Iris pigment epithelial cell (primary cell): ENCODE measurements at places on chromosomes 7 and 10.

GRCh38 chr7:16205466-16205865 is 215.9 kb downstream of the CRPPA start:
- peak; percentile 6 for DNase-seq

DNA sequence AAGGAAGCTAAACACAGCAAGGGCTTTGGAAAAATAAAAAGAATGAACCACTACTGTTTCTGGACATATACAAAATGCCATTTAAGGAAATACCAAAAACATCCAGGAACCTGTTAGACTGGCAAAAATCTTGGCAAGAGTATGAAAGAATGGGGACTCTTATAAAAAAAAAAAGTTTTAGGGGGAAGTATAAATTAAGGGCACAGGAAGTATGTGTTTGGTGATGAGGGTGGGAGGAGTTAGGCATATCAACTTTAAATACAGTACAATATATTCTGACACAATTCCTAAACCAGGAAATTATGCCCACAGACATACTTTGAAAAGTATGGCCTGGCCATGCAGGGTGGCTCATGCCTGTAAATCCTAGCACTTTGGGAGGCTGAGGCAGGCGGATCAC is 74.2 kb downstream of the WAPL start:
- peak; percentile 4 for DNase-seq

GRCh38 chr7:73342645-73343044 is 14.7 kb downstream of the FKBP6 start:
- DNase-seq = peak; percentile 67

GRCh38 chr10:86365346-86366032 is 1.1 kb downstream of the GRID1 start:
- DNase-seq = no peak

DNA sequence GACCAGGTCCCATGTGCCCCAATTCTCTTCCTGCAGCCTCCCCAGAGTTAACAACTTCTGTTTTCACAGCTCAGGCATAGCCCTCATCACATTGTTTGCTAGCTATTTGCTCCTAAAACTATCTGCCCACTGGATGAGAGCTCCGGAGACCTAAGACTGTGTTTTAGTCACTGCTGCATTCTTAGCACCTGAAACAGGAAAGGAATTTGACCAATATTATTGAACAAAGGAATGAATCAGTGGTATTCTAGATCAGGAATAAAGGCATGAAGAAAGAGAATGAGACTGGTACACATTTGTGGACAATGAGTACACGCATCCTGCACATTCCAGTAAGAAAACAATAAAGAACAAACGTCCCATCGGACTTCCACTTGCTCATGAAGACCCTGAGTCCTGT is 54.8 kb downstream of the PPP1R17 start:
- DNase-seq = no peak

- DNase-seq = no peak
Measured at GRCh38 chr10:3976718-3977117, 191.7 kb upstream of the KLF6 start.

DNA sequence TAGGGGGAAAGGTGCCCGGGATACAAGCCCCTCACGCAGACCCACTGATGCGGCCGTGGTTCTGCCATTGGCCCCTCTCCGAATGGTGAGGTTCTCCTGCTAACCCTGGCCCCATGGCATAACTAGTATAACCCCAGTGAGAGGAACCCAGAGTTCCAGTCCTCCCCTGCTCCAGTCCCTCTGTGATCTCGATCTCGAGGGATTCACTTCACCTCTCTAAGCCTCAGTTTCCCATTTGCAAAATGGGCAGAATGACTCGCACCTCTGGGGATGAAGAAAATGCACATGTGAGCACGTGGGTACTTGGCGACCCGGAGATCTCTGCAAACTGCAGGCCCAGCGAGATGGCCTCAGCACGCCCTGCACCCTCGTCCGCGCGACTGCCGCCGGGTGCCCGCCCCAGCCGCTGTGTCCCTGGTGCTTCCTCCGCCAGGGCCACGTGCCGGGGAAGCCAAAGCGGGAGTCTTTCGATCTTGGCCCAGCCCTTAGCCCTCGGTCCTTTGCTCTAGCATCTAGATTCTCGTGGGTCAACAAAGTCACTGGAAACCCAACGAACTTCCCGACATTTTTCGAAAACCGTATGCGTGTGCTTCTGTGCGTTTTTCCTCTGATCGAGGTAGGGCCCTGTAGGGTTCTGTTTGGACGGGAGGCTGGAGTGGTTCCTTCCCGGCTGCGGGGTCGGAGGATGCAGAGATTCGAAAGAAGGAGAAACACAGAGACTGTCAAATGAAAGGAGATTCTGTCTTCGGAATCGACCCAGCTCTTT is 169.8 kb downstream of the UBE2H start:
- no peak for DNase-seq

GRCh38 chr10:2963889-2964631 is 103.3 kb upstream of the PFKP start:
- DNase-seq = no peak

DNA sequence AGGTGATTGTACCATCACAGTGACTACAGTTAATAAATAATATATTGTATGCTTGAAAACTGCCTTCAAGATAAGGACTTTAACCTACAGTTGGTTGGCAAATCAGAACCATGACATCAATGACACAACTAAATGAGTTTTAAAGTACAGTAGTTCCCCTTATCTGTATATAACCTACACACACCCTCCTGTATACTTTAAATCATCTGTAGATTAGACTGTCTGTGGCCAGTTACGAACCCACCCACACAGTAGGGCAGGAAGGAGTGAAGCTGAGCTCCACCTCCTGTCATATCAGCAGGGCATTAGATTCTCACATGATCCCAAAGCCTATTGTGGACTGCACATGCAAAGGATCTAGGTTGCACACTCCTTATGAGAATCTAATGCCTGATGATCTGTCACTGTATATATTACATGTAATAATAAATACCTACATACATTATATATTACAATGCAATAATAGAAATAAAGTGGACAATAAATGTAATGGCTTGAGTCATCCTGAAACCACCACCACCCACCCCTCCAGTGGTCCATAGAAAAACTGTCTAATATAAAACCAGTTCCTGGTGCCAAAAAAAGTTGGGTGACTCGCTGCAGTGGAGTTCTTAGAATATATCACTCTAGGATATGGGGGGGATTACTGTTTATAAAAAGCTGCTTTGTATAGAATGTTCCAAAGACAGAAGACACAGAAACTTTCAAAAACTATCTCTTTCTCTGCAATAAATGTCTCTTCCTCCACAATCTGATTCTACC is 5.6 kb downstream of the TPK1 start:
- DNase-seq = no peak

- no peak for DNase-seq
Measured at GRCh38 chr7:5795752-5796475, 14.5 kb upstream of the RNF216 start.

GRCh38 chr10:126177417-126178030 is 210.8 kb downstream of the ADAM12 start:
- no peak for DNase-seq

DNA sequence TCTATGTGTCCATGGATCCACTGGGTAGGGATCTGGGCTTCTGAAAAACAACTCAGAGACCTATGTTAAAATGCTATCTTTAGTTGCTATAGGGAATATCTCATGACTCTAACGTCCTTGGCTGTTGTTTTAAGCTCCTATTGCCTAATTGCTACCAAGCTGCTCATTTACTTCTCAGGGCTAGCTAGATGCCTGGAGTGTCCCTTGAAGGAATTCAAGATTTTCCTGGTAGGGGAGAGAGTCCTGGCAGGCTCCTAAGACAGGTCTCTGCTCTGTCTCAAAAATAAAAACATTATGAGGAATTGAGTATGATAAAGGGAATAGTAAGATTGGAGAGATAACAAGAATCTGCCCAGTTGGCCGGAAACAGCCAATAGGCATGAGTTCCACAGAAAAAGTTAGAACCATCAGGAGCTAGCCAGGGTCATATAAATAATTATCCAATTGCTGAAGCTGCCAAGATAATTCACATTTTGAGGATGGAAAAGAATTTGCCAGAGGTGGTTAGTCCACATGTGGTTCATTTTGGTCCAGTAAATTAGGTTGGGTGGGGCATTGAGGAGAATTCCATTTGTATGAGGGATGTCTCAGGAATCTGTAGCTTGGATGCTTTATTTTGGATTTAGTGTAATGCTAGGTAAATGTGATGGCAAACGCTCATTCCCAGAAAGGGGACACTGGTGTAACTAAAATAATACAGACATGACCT is 362.7 kb upstream of the VSTM2A start:
- no peak for DNase-seq

- DNase-seq = no peak
Measured at GRCh38 chr7:107527196-107527595, 36.5 kb downstream of the COG5 start.

DNA sequence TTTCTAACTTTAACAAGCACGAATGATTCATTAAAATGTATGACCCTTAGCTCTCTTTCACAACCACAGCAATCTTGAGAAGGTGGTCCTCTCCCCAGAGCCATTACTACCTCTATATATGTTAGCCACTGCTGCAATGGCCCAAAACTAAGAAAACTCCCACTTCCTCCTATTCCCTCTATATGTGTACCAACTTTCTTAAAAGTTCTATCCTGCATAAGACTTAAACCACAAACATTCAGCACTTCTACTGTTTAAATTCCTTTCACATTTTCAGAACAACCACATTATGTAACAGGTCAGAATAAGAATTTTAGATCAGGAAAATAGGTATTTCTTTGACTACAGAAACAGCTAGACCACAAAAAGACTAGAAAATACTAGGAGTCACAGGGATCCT is 36.2 kb downstream of the WASL start:
- DNase-seq = peak; percentile 83

- peak; percentile 68 for DNase-seq
Measured at GRCh38 chr7:141073173-141073640, 657 bp upstream of the TMEM178B start.

- no peak for DNase-seq
Measured at GRCh38 chr10:66651308-66652082, 274.3 kb upstream of the LRRTM3 start.

GRCh38 chr7:28988091-28988490 is 30.0 kb upstream of the TRIL start:
- peak; percentile 62 for DNase-seq

DNA sequence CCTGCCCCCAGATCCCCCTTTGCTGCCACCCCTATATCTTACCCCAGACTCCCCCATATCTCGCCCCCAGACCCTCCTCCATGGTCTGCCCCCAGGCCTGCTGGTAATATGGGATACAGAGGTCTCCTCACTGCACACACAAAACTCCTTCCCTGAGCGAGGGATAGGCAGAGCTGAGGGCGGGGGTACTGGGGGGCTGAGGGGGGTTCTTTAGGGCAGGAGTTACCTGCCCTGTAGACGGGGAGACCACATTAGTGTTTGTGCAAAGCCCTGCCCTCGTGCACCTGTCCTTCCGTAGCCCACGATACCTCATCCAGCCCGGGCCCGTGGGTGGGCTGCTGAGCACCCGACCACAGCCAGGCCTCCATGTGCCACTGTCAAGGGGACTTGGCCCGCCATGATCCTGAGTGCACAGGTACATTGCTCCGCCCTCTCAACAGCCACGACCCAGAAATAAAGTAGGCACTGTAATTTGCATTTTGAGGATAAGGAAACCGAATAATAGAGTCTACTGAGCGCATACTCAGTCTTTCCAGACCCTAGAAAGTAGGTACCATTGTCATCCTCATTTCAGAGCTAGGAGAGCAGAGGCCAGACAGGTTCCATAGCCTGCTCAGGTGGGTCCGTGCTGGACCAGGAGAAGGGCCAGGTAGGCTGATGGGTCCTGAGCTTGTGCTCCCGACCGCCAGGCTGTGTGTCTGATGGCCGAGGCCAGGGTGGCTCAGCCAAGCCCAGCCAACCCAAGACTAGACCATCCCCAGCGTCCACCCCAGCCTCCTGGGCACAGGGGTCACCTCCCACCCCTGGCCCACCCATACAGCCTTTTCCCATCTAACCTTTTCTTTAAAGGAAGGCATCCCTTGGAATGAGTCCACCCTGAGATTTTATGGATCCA is 115.2 kb downstream of the LHPP start:
- DNase-seq = no peak

DNA sequence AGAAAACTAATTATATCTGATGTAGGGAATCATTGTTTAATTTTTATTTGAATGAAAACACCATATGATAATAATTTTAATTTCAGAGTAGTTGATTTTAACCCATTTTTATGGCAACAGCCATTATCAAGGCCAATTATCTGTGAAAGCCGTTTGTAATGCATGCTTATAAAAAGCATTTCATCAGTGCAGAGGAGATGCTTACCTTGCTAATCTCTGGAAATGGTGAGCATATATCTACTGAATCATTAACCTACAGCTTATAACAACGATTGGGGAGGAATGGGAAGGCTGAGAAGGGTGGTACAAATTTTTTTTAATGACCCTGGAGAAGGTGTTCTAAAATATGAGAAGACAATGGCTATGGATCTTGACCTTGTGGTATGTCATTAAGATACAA is 235.6 kb downstream of the DGKB start:
- no peak for DNase-seq

GRCh38 chr7:91668217-91668616 is 212.3 kb downstream of the MTERF1 start:
- DNase-seq = no peak

DNA sequence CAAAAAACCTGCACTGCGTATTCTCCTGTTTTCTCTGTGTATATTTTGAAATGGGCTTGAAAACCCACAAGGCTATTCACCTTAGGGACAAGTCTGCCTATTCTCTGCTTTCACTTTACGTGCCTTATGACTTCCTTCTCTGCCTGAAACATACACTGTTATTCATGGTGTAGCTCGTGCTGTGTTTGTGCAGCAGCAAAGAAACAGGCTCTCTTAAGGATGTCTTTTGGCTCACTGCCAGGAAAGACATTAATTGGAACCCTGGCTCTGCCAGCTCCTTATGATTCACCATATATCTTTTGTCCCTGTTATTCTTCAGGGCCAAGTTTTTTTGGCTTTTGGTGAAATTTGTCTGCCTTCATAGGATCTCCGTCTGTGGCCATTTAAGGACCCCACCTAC is 92.4 kb downstream of the TMEM106B start:
- DNase-seq = no peak

DNA sequence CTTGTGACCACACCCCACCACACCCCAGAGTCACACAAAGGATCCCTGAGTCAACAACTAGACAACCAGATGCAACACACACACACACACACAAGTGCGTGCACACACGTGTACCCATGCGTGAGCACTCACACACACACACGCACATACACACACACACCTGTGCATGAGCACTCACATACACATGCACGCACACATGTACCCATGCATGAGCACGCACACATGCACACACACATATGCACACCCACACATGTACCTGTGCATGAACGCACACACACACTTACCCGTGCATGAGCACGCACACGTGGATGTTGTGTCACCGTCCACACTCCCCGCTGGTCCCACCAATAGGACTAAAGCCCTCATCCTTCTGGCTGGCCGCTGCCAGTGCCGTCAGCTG is 60.4 kb downstream of the HTR5A start:
- DNase-seq = no peak

GRCh38 chr10:88038268-88038667 is 174.8 kb downstream of the PTEN start:
- DNase-seq = peak; percentile 94

GRCh38 chr10:77319557-77319956 is 318.1 kb downstream of the KCNMA1 start:
- DNase-seq = peak; percentile 63

- DNase-seq = no peak
Measured at GRCh38 chr7:74071121-74071520, 12.5 kb upstream of the LIMK1 start.
